ENCODE measurements at places on chromosomes 2 and 18.

DNA sequence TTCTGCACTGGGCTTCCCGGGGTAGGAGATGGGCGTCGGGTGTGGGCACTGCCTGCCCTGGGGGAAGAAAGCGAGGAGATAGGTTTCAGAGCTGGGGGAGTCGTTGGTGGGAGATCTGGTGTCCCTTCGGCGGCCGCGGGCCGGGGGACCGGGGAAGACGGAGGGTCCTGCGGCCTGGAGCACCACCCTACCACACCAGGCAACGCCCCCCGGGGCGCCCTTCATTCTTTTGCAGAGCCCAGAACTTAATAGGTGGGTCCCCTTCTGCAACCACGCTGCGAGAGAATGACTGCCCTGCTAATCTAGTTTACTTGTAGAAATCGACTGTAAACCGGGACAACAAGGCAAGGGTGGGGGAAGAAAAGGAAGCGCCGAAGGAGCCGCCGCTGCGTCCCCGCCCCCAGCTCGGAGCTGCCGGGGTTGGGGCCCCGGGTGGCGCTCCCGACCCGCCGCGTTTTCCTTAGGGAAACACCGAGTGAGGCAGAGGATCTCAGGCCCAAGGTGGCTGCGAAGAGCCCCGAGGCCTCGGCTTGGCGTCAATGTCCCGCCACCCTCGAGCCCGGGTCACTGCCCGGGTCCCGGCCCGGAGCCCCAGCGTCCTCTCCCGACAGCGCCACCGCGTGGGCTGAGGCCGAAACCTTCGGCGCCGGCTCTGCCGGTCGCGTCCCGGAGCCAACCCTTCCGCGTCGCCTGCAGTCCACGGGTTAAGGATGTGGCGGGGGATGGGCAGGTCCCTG lies 5.4 kb upstream of the SATB2 start:
- DNase-seq: peak; percentile 67
- no peak overlapping the region for H3K27ac ChIP-seq
- H3K36me3 ChIP-seq: no peaks in the 10 kb centered on the region
- H3K4me3 ChIP-seq: peak overlapping the region; percentile 59
- no peaks in the 10 kb centered on the region for H3K27me3 ChIP-seq

DNA sequence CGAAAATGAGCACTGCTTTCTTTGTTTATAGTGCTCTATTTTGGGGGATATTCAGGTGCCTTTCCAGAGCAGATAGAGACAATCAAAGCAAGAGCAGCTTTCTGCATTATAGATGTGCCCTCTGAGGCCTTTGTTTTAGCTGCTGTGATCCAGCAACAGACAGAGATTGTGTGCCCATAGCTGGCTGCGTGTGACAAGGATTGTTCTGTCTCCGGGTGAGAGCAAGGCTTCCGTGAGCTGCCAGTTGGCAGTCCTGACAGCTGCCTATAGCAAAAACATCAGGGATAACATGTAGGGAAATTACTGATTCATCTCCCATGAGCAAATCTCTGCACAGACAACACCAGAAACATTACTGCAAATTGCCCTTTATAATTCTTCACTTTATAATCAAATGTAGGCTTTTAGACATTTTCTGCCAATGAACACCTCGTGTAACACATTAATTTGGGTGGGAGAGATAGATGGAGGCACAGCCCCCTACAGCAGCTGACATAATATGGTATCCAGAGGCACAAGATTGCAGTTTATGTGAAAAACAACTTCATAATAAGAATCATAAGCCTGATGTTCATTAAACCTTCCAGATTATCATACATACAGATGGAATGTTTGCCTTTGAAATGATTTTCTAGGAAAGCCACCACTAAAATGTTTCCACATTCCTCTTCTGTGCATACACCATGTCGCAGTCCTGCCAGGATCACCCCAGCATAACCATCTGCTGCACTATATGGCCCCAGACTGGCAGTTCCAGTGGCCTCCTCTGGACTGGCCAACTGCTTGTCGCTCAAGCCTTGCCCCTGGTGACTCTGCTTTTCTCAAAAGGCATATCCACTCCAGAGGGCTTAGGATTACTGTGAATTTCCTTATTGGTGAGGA lies 131.2 kb downstream of the TRIB2 start:
- H3K27me3 ChIP-seq: no peaks in the 10 kb centered on the region
- no peak overlapping the region for H3K4me3 ChIP-seq
- H3K36me3 ChIP-seq: no peaks in the 10 kb centered on the region
- DNase-seq: no peak
- no peaks in the 10 kb centered on the region for H3K4me1 ChIP-seq
- H3K27ac ChIP-seq: peak overlapping the region; percentile 65

- no peaks in the 10 kb centered on the region for H3K27me3 ChIP-seq
- no peaks in the 10 kb centered on the region for H3K36me3 ChIP-seq
Measured at GRCh38 chr2:236916181-236916580, 169.5 kb upstream of the COPS8 start.

DNA sequence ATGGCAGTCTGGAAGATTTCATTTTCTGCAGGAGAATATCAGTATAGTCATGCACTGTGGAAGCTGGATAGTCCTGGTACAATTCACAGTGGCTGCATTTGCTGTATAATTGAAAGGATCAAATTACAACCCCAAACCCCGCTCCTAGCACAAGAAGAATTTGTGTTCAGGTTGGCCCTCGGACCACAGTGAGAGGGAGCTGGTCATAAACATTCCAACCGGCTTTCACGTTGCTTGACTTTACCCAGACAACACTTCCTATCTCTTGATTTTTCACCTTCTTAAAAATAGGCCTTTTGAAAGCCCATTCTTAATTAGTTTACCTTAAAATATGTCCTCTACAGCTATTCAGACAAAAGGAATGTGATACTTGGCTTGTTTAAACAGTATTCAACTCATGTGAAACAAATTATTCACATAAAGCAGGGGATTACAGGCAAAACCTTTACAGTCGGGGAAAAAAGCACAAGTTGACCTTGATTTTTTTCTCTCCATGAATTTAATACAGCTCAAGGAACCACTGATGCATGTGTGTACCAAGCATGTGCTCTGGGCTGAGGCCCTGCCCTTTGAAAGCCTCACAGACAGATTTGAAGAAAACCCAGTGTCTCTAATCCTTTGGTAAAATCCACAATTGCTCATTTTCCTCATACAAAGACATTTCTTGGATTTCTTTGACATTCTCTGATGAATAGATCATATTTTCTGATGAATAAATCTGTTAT lies 143.0 kb upstream of the SOX11 start:
- H3K4me3 ChIP-seq: no peak overlapping the region
- DNase-seq: no peak
- no peaks in the 10 kb centered on the region for H3K27me3 ChIP-seq
- H3K27ac ChIP-seq: no peak overlapping the region
- no peaks in the 10 kb centered on the region for H3K36me3 ChIP-seq
- no peaks in the 10 kb centered on the region for H3K4me1 ChIP-seq

GRCh38 chr2:241895712-241896641 lies 26.4 kb downstream of the RTP5 start:
- no peaks in the 10 kb centered on the region for H3K4me1 ChIP-seq
- no peaks in the 10 kb centered on the region for H3K36me3 ChIP-seq
- H3K27me3 ChIP-seq: no peaks in the 10 kb centered on the region

DNA sequence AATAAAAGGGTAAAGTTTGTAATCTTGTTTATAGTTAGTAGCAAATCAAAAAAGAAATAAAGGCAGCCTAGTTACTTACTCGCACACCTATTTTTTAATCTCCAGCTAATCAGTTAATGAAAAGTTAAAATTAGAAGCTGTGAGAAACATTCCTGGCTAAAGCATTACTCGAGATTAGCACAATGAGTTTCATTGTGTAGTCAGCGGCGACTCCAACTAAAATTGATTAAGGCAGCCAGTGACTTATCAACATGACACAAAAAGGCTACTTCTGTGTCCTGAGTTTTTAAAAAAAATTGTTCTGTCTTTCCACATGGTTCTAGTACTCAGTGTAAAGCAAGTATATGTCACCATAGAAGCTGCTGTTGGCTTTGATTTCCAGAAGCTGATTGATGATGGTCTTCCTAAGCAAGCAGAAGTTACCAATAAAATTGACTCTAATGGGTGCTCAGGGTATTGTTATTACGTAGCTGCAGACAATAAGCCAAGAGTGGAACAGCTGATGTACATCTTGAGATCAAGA lies 159.2 kb downstream of the CPS1 start:
- H3K27ac ChIP-seq: no peak overlapping the region
- no peaks in the 10 kb centered on the region for H3K4me1 ChIP-seq
- no peak for DNase-seq
- no peak overlapping the region for H3K4me3 ChIP-seq
- H3K27me3 ChIP-seq: no peaks in the 10 kb centered on the region

GRCh38 chr2:232203936-232204335 lies 174.6 kb upstream of the ALPP start:
- H3K27me3 ChIP-seq: no peaks in the 10 kb centered on the region
- no peak overlapping the region for H3K27ac ChIP-seq
- no peaks in the 10 kb centered on the region for H3K4me1 ChIP-seq
- no peak overlapping the region for H3K4me3 ChIP-seq

DNA sequence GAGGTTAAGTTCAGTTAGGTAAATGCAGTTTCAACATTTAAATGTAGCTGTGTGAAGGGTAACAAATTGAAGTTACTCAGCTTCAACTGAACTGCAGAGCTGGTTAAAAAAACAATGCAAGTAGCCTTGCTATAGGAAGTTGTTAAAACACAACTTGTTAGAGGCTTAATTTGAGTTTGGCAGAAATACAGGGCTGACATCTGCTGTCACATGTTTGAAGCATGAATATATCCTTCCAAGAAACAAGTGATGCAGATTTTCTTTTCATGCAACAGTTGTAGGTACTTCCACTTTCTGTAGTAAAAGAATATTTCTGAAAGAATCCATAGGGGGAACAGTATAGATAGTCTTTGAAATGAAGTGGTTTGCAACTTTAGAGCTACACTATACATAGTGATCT lies 208.7 kb upstream of the RASGRP3 start:
- H3K27ac ChIP-seq: no peak overlapping the region
- H3K4me3 ChIP-seq: no peak overlapping the region
- no peaks in the 10 kb centered on the region for H3K27me3 ChIP-seq

GRCh38 chr18:21300908-21301200 lies 58.8 kb downstream of the GREB1L start:
- no peak for DNase-seq
- H3K27me3 ChIP-seq: no peaks in the 10 kb centered on the region
- H3K4me1 ChIP-seq: no peaks in the 10 kb centered on the region
- H3K36me3 ChIP-seq: no peaks in the 10 kb centered on the region

- no peak for DNase-seq
- H3K36me3 ChIP-seq: no peaks in the 10 kb centered on the region
- no peaks in the 10 kb centered on the region for H3K4me1 ChIP-seq
- no peak overlapping the region for H3K27ac ChIP-seq
Measured at GRCh38 chr18:27879540-27879939, 297.4 kb downstream of the CDH2 start.

DNA sequence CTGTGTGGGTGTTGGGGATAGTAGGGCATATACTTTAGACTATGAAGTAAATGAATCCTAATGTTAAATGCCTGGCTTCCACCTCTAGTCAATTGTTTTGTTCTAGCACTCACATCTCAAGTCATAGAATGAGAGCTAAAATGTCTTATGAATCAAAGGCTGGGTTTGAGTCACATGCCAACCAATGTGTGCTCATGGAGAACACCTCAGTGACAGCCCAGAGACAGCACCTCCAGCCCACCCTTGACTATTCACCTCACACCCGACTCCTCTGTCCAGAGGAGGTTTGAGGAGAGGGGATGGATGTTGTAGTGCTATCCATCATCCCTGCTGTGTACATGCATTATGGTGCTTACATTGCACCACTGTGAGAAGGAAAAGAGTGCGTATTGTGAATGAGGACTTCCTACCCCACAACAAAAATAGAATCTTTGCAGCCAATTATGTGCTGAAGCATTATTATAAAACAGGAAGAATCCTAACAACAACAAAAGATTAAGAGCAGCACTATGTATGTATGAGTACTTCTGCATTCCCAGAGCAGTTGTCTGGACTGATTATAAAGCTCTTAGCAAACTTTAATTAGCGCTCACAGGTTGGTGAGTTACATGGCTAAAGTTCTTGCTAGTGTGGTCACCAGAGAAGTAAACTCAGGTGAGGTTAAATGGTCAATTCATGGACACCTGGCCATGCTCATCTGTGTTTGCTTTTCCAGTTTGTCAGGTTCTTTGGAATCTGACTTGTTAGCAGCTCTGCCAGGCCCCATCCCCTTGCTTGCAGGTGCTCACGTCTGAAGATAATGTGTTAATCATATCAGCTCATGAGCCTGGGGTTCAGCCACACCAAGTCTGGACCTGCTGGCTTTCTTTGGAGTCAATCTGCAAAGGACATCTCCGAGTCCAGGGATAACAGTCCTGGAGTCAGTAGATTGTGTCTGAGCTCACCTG lies 55.3 kb upstream of the NABP1 start:
- H3K4me3 ChIP-seq: no peak overlapping the region
- no peak for DNase-seq
- no peaks in the 10 kb centered on the region for H3K4me1 ChIP-seq

DNA sequence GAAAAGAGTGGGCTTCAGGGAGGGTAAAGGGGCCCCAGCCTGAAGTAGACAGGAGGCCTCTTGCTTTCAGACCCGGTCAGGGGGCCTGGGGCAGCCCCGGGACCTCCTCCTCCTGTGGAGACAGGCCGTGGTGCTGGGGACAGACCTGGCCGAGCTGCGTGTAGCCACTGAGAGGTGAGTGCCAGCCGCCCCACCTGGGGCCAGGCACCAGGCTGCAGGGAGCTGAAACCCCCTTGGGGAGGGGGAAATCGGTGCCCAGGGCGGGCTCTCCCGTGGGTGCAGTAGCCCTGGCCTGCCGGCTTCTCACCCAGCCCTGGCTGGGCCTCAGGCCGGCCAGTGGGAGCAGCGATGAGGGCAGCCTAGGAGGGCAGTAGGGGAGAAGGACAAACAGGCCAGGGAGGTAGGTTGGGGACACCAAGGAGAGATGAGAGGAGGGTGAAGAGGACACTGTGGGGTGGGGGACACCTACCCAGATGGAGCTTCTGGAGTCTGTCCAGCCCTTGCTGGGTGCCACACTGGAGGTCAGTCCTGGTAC lies 24.0 kb downstream of the CROCC2 start:
- H3K36me3 ChIP-seq: no peaks in the 10 kb centered on the region
- H3K4me1 ChIP-seq: no peaks in the 10 kb centered on the region
- no peaks in the 10 kb centered on the region for H3K27me3 ChIP-seq
- H3K27ac ChIP-seq: no peak overlapping the region

DNA sequence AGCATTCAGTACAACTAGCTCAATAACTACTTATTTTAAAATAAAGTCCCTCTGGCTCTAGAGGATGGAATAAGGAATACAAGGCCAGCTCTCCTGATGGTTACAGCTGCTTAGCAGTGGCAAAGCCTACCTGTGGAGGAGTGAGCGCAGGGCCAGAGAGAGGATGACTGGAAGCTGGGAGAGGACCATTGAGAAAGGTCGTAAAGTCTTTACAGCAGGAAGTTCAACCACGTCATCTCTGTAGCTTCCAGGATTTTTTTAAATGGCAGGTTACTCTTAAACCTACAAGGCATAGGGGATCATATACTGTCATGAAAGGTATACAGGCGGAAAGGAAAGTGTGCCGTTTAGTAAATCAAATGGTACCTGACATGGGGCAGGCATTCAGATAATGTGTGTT lies 26.3 kb downstream of the ANXA4 start:
- peaks cover 40% of the 10 kb centered on the region for H3K4me1 ChIP-seq
- DNase-seq: no peak
- H3K4me3 ChIP-seq: no peak overlapping the region
- no peaks in the 10 kb centered on the region for H3K36me3 ChIP-seq

All from tibial nerve (tissue), 4 donors.